ENCODE measurements at places on chromosomes 11 and 22.

- no peak for DNase-seq
Measured at GRCh38 chr22:47355388-47355725, 592.9 kb downstream of the TBC1D22A start.

DNA sequence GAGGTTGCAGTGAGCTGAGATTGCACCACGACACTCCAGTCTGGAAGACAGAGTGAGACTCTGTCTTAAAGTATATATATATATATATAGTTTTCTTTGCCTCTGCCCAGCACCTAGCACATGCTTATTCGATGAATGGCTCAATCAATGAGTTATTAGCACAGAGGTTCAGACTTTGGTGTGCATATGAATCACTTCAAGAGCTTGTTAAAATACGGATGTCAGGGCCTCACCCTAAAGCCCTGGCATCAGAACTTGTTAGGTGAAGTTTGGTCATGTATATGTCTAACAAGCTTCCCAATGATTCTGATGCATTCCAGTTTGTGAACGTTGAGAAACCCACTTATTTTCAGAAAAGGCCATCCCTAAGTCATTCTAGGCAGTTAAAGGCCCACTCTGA lies 21.8 kb upstream of the TMEM86A start:
- no peak for DNase-seq

DNA sequence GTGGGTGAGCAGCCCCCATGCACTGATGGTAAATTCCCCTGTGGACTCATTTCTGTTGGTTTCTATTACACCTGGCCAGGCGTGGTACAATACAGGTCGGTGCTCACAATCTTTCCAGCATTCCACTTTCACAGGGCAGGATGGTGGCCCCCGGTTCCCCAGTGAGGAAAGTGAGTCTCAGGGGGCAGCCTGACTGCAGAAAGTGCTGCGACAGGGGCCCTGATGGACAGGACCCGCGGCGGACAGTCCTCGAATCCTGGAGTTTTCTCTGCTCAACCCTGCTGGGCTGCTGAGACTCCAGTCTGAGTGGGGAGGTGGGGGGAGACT lies 3.1 kb upstream of the PGGHG start:
- DNase-seq, result no peak

DNA sequence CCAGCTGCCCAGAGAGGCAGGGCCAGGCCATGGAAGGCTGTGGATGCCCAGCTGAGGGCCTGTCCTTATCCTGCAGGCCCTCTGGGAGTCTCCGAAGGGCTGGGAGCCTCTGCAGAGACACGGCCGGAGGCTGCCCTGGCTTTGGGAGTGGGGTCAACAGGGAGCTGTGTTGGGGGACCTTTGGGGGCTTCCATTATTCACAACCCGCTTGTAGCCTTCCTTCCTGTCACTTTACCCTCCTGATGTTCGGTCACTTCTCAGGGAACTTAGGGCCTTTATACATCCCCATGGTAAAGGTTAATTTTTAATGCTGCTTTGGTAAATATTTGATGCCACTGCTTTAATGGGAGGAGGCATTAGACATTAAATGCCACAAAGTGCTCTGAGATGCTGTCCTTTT lies 44.9 kb downstream of the SHISAL1 start:
- no peak for DNase-seq

DNA sequence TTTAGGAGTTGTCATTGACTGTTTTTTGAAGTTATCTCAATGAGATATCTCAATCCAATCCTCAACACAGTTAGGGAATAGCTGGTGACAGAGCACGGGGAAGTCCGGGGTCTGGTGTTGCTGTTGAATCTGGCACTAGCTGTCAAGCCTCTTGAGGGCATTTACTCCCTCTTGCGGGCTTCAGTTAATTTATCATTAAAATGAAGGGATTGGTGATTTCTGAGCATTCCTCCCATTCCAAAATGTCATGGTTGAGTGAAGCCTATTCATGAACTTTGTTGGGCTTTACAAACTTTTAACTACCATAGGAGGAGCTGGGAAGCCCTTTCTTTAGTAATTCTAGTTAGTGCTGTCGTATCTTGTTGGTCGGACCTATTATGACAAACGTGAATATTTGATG lies 40.2 kb downstream of the UVRAG start:
- no peak for DNase-seq

DNA sequence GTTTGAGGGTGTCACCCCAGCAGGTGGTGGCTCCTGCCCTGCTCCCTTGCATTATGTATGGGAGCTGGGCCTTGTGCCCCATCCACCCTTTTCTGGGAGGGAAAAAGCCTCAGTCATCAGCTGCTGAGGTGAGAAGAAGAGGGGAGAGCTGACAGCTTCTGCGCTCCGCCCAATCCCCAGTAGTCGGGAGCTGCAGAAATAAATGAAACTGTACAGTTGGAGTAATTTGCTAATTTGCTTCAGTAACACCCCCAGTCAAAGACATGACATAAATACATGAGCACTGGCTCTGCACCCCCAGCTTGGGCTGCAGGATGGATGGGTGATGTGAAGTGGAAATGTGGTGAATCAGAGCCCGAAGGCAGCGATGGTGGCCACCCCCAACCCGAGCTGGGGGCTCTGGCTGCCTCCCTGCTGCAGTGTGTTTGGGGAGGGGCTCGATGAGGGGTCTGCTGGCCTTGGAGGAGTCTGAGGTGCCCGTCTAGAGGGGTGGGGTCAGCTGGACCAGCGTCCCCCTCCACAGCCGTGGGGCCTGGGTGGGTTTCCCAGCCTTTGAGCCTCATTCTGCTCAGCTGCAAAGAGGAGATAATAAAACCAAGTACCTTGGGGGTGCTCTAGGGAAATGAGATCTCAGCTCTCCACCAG lies 59.2 kb downstream of the MPPED1 start:
- no peak for DNase-seq

GRCh38 chr11:27398400-27398770 lies 35.4 kb upstream of the CCDC34 start:
- no peak for DNase-seq

DNA sequence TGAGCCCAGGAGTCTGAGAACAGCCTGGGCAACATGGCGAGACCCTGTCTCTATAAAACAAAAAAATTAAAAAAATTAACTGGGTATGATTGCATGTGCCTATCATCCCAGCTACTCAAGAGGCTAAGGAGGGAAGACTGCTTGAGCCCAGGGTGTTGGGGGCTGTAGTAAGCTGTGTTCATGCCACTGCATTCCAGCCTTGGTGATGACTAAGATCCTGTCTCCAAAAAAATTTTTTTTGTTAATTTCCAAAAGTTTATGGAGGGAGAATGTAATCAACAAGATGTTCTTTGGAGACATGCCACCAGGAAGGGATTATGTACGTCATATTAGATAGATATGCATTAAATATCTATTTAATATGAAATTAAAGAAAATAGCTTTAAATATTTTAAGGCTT lies 267.5 kb downstream of the SBF2 start:
- no peak for DNase-seq

- no peak for DNase-seq
Measured at GRCh38 chr11:111846063-111846462, 25.3 kb downstream of the ALG9 start.

- no peak for DNase-seq
Measured at GRCh38 chr11:32045456-32045855, 45.4 kb upstream of the RCN1 start.

GRCh38 chr11:108616549-108616948 lies 23.0 kb upstream of the EXPH5 start:
- DNase-seq, result no peak

DNA sequence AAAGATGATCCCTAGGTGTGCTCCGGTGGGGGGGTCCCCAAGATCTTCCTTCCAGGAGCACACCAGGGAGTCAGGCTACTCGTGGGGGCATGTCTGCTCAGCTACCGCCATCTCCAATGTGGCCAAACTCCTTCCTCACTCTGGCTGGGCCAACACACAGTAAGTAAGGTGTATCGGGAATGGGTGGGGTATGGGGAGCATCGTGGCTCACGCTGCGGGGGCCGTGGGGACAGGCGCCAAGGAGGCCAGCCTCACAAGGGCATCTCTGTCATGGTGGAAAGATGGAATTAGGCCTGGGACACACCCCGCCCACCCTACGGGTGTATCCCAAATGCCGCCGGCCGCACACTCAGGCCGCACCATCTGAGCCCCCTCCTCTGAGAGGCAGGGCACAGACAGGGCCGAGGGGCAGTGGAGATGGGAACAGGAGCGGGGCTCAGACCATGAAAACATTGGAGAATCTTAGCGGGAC lies 8.3 kb downstream of the IGF2 start:
- DNase-seq, result no peak

GRCh38 chr22:35633520-35633919 lies 14.7 kb upstream of the APOL6 start:
- DNase-seq, result no peak

GRCh38 chr22:37925330-37925729 lies 19.2 kb downstream of the MICALL1 start:
- DNase-seq, result no peak

- no peak for DNase-seq
Measured at GRCh38 chr11:92123540-92123939, 101.1 kb upstream of the FAT3 start.

DNA sequence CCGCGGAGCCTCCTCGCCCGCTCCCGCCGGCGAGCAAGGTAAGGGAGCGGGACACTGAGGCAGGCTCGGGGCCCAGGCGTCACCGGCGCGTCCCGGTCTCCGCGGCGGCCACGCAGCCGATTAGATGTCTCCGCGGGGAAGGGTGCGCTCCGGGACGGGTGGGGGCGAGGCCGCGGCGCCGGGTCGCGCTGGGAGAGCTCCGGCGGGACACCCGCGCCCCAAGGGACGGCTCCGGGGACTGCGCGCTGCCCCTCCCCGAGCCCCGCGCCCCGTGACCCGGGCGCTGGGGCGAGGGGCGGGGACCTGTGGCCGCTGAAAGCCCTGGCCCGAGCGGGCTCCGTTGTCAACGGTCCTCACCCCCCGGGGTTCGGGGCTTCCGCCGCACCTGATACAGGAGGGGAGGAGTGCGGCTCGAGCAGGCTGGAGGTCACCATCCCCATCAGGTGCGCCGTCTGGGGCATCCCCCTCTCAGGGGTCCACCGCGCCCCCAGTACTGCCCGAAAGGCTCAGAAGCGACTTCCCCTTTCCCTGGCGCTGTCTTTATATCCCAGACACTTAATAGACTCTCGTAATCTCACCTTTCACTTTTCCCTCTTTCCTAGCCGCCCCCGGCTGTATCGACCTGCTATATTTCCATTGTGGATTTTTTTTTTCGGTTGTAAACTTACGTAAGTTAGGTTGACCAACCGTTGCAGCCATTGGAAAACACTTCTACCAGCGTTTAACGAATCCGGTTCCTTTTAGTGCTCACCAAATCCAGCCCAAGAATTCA lies 573 bp downstream of the PPFIA1 start:
- peak; percentile 58 for DNase-seq

GRCh38 chr11:44596525-44597276 lies 31.2 kb downstream of the CD82 start:
- DNase-seq, result peak; percentile 72

DNA sequence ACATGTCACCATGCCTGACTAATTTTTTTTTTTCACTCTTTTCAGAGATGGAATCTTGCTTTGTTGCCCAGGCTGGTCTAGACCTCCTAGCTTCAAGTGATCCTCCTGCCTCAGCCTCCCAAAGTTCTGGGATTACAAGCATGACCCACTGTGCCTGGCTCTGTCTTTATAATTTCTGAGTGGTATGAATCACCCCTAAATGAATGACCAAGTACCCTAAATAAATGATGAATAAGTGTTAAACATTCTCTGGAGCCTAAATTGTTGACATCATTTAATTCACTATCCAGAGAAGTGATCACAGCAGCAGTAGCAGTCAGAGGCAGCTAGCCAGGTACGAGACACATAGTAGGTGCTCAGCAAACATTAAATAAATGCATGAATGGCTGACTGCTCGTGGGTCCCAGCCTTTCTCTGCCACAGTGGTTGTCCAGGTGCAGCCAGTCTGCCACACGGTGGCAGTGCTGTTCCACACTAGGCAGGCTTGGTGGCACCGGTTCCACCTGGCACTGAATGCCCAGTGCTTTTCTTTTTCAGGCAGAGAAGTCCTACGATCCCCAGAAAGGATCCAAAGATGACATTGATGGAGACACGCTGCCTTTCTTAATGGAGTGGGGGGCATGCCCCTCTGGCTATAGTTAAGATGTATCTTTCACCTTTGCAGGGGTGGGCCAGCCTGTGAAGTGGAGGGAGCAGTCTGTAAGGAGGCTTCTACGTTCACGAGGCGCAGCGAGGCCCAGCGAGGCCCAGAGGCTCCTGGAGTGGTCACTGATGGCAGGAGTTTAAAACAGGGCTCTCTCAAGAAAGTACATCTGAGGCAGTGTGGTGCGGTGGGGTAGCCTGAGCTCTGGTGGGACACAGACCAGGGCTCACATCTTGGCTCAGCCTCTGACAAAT lies 8.7 kb upstream of the TTC12 start:
- DNase-seq, result peak; percentile 69

DNA sequence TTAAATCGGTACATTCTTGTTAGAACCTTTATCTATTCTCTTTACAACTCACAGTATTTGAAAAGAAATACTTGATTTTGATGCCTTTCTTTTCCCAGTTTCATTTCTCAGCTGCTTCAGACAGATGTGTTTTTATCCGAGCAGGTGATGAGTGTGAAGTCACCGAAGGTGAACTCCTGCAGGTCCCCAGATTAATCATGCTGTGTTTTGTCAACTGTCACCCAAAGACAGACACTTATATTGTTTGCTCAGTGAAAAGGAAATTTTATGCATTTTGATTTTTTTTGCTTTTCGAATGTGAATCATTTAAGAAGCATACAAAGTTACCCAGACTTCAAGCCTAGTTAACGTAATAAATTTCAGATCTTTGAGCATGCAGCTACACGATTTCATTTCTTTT lies 7.8 kb upstream of the TMPRSS13 start:
- no peak for DNase-seq

- no peak for DNase-seq
Measured at GRCh38 chr22:26748845-26749244, 91.5 kb downstream of the MIAT start.

GRCh38 chr11:122280870-122281269 lies 164.9 kb upstream of the BLID start:
- DNase-seq, result no peak

GRCh38 chr11:9568854-9569587 lies 4.4 kb upstream of the WEE1 start:
- peak; percentile 47 for DNase-seq

GRCh38 chr11:848380-848931 lies 5.8 kb downstream of the TSPAN4 start:
- DNase-seq, result peak; percentile 64

GRCh38 chr22:46104170-46104880 lies 46.0 kb upstream of the PPARA start:
- DNase-seq, result no peak

DNA sequence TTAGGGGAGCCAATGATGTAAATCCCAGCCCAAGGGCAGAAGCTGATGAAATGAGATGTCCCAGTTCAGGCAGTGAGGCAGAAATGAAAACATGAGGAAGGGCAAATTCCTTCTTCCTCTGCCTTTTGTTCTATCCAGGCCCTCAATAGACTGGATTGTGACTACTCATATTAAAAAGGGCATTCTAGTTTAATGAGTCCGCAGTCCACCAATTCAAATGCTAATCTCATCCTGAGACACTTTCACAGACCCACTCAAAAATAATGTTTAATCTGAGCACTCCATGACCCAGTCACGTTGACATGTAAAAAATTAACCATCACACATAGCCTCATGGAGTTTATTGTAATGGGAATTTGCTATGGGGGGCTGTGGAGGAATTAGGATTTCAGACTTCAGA lies 717.9 kb downstream of the OPCML start:
- no peak for DNase-seq
